ENCODE measurements at places on chromosomes 6 and 20.

DNA sequence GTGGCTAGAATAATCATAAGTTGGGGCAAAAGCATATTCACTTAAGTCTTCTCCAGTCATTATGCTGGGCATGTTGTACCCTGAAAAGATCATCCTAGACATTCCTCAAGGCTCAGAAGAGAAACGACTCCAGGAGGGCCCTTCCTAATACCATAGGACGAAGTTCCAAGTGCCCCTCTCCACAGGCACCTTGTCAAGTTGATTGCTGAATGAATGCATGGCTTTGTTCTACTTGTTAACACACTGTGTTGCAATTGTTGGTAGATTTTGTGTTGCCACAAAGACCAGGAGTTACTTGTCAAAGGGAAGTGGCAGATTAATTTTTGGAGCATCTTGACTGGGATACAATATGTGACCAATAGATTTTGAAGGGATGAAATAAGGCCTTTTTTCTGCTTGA, 194.3 kb upstream of the SMLR1 start:
- no peak for DNase-seq

DNA sequence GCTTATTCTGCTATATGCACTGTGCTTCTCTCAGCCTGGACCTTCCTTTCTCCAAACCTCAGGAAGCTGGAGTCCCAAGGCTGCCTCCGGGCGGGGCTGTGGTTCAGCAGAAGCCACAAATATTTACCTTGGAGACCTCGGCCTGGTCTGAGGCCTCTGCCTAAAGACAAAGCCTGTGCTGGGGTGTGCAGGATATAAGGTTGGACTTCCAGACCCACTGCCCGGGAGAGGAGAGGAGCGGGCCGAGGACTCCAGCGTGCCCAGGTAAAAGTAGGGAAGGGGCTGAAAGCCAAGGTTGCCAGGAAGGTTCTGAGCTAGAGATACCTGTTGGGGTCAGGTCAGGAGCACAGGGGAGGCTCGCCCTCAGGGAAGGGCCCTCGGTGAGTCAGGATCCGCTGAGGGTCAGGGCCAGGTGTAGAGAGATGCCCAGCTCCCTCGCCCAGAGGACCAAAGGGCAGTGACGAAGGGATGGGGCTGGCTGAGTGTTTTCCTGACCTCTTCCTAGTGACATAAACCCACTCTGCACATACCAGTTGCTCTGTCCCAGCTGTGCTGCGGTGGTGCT, at the start of gene BPIFB1:
Gene BPIFB1 (plus strand): TSS at position 224 of the 565 bp plus-strand sequence. CDS start 2,860 bp downstream, outside the sequence.
- no peak for DNase-seq

- DNase-seq = no peak
Measured at GRCh38 chr6:94736236-94736635, 841.1 kb upstream of the MANEA start.

DNA sequence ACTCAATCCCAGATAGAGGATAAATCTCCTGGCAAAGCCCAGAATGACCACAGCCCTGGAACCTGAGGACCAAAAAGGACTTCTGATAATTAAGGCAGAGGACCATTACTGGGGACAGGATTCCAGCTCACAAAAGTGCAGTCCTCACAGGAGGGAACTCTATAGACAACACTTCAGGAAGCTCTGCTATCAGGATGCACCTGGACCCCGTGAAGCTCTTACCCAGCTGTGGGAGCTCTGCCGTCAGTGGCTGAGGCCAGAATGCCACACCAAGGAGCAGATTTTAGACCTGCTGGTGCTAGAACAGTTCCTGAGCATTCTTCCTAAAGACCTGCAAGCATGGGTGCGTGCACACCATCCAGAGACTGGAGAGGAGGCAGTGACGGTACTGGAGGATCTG, 992 bp downstream of the ZSCAN16 start:
- DNase-seq = no peak

DNA sequence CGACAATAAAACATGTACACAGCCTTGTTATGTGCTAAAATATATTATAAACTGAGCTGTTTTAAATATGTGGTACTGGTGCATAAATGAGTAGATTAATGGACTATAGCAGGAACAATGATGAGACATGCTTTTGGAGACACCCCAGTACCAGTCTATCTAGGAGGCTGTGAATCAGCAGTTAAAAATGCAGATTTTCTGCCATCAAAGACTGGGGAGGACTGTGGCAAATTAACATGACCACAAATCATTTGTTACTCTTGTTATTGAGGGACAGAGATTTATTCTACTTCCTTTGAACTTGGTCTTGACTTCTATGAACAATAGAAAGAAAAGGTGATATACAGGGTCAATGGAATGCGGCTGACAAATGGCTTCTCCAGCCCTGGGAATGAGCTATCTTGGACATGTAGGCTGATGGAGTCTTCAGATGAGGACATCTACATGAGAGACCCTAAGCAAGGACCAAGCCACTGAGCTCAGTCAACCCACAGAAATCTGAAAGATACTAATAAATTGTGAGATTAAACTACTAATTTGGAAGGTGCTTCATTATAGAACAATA, 551.7 kb upstream of the GJE1 start:
- DNase-seq = no peak

DNA sequence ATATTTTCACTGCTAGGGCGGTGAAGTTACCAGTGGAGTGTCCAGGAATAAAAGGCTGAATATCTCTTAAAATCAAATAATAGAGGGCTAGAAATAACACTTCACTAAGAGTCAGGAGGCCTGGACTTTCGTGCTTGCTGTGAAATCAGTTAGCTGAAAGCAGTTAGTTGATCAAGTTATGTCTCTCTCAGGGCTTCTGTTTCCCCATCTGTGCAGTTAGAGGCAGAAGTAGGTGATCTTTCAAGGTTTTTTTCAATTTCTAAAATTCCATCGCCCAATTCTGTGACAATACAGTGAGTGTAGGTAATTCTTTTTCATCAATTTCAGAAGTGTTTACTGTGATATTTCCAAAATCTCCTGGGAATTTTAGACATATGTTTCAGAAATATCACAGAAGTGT, 72.5 kb upstream of the GLP1R start:
- no peak for DNase-seq

GRCh38 chr6:133681891-133682290, 207.0 kb upstream of the TCF21 start:
- no peak for DNase-seq

GRCh38 chr20:59526242-59527225, 77.8 kb upstream of the PHACTR3 start:
- no peak for DNase-seq

DNA sequence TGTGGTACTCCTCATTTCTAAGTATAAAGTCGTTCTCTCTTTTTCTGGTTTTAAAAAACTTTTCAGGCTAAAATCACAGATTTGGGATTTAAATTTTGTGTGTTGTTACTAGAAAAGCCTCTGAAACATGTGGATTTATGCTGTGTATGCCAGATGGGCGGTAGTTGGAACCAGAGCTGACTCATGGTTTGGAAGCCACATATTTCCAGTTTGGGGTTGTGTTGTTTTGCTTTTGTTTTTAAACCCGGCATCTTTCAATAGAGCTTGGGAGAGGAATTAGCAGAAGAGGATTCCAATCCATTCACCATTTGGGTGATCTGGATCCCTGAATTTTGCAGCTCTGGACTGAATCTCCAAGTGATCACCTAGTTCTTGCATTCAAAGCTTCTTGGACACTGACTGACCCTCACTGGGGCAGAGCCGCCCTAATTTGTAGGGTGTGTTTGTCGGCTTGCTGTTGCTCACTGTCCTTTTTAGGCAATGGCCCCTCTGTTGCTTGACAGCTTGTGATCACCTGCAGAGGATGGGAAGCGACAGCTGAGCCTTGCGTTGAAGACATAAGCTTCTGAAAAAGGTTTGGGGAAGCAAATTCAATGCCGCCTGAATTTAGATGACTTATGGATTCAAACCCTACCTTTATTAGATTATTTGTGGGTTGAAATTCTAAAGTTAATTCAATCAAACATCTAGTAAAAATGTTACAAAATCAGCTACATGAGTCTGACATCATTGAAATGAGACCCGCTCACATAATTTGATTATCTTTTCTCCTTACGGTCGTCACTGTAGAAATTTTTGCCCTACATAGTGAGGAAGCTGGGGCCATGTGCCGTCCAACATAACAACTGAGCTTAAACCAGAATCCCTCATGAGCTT, 79.9 kb upstream of the CD83 start:
- DNase-seq = no peak

Measured in AML-193 (cell line).